Endodermal cell (in vitro differentiated cells): ENCODE measurements at places on chromosomes 2 and 18. TPM values are rescaled to one million over a fixed set of nuclear protein-coding genes. Genes with fewer than 3 reads are reported as not detected.

GRCh38 chr2:205568620-205569019 lies 113.7 kb upstream of the NRP2 start:
- DNase-seq, result no peak

DNA sequence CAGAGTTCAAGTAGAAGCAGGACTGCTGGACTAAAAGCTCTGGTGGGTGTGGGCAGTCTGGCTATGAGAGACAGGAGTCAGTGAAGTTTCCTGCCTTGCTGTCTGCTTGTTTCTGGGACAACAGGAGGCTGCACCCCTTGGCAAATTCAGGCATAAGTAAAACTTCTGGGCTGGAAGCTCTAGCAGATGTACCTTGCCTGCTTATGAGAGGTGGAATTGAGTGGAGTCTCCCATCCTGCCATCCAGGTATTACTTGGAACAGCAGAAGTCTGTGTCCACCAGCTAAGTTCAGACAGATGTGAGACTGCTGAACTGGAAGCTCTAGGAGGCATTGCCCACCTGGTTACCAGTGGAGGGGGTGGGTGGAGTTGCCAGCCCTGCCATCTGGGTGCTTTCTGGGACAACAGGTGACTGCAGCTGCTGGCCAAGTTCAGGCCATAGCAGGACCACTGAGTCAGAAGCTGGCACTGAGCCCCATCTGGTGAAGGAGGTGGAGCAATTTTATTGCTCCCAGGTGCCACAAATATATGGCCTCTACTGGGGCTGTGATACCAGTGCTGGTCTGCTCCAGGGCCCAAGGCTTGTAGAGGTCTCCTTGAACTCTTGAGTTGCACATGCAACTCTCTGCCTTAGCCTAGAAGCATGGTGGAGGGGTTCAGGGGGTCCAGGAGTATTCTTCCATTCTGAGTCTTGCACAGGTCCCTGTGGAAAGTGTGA lies 199.4 kb upstream of the FN1 start:
- DNase-seq, result no peak

GRCh38 chr18:74331404-74331803 lies 15.8 kb downstream of the C18orf63 start:
- no peak for DNase-seq

- no peak for DNase-seq
Measured at GRCh38 chr2:219142329-219142728, 18.3 kb downstream of the NHEJ1 start.

- no peak for DNase-seq
Measured at GRCh38 chr2:145413261-145414030, 893.5 kb upstream of the ZEB2 start.

- DNase-seq, result no peak
Measured at GRCh38 chr2:2646433-2647051, 315.5 kb upstream of the MYT1L start.

IGFBP2 gene
- total RNA-seq, result 313 to 1,528 TPM (median 321 TPM) in 3 replicates

GCG gene
- not detected in 3 replicates for total RNA-seq

FLACC1 gene
- total RNA-seq, result 0.79 and 1.1 TPM in 2 replicates
